H1 (cell line): ENCODE measurements at places on chromosomes 1 and 21. TPM values are rescaled to one million over a fixed set of nuclear protein-coding genes. Genes with fewer than 3 reads are reported as not detected.

DNA sequence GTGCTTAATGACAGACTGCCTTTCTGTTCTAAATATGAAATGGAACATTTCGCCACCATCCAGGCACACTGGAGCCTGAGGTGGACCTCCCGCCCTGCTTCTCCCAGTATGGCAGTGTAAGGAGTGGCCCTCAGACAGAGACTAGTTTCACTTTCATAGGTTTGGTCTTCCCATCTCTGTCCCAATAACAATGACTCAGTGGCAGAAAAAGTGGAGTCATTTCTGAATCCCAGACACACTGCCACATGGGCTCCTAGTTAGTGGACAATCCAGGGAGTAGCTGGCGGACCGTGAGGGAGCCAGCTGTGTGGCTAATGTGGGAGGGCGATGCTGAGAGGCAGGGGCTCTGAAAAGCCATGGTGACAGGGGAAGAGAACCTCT lies 95.6 kb upstream of the TSPAN2 start:
- H3K36me3 ChIP-seq: no peaks in the 10 kb centered on the region
- no peak overlapping the region for H3K4me3 ChIP-seq
- no peak overlapping the region for H3K27ac ChIP-seq
- DNase-seq: no peak
- no peaks in the 10 kb centered on the region for H3K27me3 ChIP-seq

- no peak overlapping the region for H3K4me3 ChIP-seq
- no peaks in the 10 kb centered on the region for H3K27me3 ChIP-seq
- peaks cover 2% of the 10 kb centered on the region; the same call in 1 of the 2 replicates for H3K4me1 ChIP-seq
- H3K36me3 ChIP-seq: no peaks in the 10 kb centered on the region
- no peak overlapping the region for H3K27ac ChIP-seq
- no peak for DNase-seq
Measured at GRCh38 chr1:107342316-107342715, 201.5 kb downstream of the NTNG1 start.

DNA sequence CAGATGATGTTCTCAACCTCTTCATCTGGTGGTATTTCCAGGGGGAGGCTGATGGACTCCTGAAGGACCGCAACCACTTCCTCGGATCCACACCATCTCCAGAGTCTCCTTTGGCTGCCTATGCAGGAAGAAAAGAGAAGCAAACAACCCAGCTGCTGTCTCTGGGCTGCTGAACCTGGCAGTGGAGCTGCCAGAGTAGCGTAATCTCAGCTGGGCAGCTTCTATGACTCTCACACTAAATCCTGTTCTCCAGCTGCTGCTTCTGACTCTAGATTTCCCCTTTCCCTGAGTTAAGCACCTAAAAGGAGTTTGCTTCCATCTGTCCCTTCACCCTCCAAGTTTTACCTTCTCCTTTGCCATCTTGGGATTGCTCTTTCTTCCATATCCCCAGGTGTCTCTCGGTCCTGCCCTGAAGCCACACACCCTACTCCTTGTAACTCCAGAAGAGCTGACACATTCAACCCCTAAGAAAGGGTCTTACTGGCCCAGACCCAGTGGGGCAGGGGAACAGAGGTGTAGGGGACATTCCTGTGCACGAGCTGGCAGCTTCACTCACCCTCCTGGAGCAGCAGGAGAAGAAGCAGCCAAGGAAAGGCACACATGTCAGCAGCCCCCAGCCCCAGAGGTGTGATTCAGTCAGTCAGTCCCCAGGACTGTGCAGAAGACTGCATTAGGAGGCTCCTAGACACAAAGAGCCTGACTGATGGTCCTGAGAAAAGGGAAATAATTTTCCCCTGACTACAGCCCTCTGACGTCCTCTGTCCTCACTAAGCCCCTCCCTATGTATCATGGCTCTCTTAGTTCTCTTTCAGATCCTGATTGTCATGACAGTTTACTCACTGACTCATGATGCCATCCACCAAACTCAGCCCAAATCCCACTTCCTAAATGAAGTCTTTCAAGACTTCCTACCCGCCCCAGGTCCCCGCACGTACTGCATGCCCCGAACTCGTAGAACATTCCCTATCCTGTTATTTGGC lies at the start of gene SLAMF9:
Gene SLAMF9, minus strand, starts transcription at position 702 of the 980 bp plus-strand sequence. Its CDS starts 100 bp downstream, at position 602.
- no peak for DNase-seq
- H3K27me3 ChIP-seq: no peaks in the 10 kb centered on the region
- no peaks in the 10 kb centered on the region for H3K4me1 ChIP-seq
- H3K4me3 ChIP-seq: no peak within 1 kb of the TSS
- H3K36me3 ChIP-seq: no peaks in the 10 kb centered on the region

DNA sequence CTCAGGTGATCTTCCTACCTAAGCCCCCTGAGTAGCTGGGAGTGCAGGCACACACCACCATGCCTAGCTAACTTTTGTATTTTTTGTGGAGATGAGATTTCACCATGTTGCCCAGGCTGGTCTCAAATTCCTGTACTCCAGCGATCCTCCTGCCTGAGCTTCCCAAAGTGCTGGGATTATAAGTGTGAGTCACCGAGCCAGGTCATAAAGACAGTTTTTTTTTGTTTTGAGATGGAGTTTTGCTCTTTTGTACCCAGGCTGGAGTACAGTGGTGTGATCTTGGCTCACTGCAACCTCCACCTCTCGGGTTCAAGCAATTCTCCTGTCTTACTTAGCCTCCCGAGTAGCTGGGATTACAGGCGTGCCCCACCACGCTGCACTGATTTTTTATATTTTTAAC lies 42.1 kb downstream of the KIF1B start:
- H3K4me3 ChIP-seq: no peak overlapping the region
- H3K27me3 ChIP-seq: no peaks in the 10 kb centered on the region
- no peak overlapping the region; the same call in 1 of the 2 replicates for H3K27ac ChIP-seq
- no peak for DNase-seq

The DPT gene
- not detected in 2 replicates for total RNA-seq
